ENCODE measurements at places on chromosomes 5 and 9.

DNA sequence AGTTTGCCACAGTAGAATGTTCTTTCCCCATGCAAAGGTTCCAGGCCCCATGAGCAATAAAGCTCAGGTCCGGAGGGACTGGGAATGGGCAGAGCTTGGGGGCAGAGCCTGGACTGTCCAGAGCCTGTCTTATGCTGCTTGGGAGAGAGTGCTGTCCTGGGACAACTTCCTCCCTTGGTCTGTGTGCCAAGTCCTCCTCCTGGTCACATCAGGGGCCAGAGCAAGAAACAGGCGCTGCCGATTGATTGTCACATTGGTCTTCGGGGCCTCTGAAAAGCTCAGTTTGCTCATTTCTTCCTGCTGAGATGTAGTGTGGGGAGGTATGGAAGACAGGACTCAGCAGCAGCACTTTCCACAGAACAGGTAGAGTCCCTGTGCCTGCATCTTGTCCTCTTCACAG is 54.0 kb upstream of the FCN1 start:
- DNase-seq = no peak

DNA sequence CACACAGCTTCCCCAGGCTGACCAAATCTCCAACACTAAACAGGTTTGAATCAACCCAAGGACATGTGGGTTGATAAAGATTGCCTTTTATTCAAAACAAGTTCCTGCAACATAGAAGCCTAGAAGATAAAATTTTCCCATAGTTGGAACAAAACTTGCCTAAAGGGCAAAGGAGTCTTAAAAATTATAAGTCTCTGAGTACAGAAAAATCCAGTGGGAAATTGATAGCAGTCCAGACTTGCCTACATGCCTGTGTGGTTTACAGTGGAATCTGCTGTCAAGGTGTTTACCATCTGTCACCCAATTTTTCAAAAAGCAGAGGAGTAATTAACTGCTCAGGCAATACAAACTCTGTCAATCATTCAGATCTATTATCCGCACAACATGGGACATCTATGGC is 168.2 kb downstream of the PPP2R2B start:
- no peak for DNase-seq

GRCh38 chr5:116025866-116026265 is 6.4 kb upstream of the ARL14EPL start:
- DNase-seq = no peak

DNA sequence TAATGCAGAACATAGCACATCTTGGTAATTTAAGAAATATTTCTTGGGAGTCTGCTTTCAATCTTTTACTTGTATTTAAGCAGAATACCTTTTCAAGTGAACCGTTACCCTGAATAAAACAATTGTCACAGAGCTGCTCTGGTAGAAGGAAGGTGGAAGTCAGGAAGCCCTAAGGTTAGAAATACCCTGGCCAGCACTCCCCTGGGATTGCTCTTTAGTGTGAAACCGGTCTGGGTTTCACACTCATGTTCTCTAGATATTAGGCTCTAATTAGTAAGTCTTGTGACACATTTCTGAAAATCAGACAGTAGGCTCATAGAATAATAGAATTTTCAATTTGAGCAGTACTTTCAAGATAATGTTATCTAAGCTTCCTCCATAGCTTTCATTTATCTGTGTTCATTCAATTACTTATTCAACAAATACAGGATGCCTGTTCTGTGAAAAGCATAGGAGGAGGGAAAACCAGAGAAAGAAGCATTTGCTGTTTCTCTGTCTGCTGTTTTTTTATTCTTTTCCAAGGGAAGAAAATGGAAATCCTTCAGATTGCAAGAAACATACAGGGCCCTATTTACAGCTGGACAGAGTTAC is 825.5 kb downstream of the TLR4 start:
- no peak for DNase-seq

DNA sequence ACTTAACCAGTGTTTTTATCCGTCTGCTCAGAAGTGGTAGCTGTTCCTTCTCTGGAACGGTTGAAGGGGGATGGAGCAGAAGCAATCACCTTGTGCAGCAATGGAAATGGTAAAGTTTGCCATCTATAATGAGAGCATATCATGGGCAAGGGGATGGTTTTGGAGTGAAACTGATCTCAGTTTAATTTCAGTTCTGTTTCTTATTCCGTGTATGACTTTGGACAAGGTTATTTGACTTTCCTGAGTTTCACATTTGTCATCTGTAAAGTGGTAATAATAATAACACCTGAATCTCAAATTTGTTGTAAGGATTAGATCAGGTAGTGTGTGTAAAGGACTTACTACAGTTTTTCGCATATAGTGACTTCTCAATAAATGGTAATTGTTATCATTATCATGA is 106.1 kb downstream of the PCSK1 start:
- no peak for DNase-seq

- no peak for DNase-seq
Measured at GRCh38 chr9:112562235-112562958, 75.8 kb downstream of the KIAA1958 start.

GRCh38 chr9:133107245-133107722 is 13.8 kb downstream of the RALGDS start:
- DNase-seq = no peak

- DNase-seq = no peak
Measured at GRCh38 chr5:128040927-128041326, 42.6 kb upstream of the SLC12A2 start.

DNA sequence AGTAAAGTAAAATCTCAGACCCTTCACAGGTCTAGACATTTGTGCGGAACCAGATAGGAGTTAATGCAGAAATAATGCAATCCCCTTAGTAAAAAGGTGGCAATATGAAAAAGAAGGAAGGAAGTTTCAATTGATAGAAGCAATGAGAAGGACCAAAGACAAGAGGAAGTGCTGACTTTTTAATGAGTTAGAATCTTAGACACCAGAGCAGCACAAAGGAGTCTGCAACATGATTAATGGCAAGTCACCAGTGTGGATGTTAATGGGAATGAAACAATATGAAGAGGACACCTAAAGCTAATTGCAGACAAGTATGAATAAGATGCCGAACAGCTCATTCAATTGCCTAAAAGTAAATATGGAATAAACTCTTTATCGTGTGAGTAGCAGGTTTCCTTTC is 50.9 kb downstream of the MEGF9 start:
- no peak for DNase-seq

GRCh38 chr5:127002390-127002789 is 28.0 kb downstream of the MARCHF3 start:
- DNase-seq = no peak

GRCh38 chr9:98038958-98039357 is 17.6 kb upstream of the NANS start:
- DNase-seq = no peak

DNA sequence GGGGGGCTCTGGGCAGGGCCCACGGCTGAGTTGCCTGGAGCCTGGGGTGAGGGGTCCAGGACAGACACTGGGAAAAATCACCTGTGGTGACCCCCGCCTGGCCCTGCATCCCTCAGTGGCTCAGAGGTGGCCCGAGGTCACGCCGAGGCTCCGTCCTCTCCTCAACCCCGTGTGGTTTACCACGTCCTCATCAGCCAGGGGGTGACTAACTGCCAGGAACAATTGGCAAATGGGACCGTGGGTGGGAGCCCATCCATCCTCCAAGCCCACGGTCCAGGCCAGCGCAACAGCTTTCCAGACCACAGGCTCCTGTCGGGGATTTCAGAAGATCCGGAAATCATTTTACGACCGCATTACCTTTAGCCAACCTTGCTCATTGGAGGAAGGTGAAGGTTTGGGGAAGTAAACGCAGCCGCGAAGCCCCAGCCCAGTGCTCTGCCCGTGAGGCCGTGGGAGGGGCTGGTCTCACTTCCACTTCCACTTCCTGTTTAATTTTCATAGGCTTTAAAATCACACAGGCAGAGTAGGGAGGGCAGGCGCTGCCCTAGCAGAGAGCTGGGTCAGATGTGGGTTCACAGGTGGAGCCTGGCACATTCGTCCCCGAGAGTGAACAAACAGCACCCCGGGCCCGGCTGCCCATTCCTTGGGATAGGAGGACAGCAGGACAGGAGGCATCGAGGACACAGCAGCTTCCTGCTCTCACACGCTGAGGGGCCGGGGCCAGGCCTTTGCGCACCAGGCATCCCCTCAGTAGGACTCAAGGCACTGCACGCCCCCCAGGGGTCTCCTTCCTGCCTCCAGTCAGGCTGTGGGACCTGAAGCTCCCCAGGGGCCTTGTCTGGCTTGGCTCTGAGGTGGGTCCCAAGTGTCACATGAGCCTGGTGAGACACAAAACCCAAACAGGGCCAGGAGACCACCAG is 19.8 kb upstream of the SLC9A3 start:
- DNase-seq = no peak

GRCh38 chr9:90107040-90107725 is 502.4 kb downstream of the GADD45G start:
- DNase-seq = no peak

GRCh38 chr5:156526081-156526925 is 199.3 kb downstream of the SGCD start:
- no peak for DNase-seq

DNA sequence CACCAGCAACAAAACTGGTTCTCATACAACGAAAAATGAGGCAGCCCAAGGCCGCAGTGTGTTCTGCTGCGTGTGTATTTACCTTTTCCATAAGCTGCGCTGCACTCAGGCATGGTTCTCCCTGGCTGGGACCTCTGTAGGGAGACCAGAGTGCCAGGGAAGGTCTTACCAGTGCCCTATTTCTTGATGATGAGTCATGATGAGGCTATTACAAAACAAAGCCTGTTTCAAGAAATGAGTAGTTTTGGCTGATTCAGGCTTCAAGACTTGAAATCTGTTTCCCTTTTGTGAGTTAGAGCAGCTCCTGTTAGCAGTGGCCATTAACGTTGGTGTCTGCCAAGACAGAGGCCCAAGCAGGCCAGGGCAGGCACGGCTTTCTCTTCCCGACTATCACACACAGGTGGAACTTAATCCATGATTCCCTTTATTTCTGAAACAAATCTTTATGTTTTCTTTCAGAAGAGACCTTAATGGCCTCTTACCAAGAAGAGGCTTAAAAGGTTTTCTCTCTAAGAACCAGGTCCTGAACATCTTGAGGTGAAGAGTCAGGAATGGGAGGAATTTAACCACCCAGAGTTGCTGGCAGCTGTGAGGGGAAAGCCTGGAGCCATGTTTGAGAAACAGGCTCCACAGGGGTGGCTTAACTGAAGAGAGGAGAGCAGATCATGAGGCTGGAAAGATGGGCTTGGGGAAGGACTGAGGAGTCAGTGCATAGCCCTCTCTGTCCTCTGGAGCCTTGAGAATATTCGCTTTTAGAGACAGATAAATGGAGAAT is 41.4 kb upstream of the TIFAB start:
- DNase-seq = no peak

- peak; percentile 13 for DNase-seq
Measured at GRCh38 chr5:143054480-143054941, 284.3 kb downstream of the ARHGAP26 start.

GRCh38 chr5:109196087-109196822 is 213.5 kb downstream of the PJA2 start:
- DNase-seq = no peak

- no peak for DNase-seq
Measured at GRCh38 chr9:98506422-98507054, 202.2 kb downstream of the GABBR2 start.

DNA sequence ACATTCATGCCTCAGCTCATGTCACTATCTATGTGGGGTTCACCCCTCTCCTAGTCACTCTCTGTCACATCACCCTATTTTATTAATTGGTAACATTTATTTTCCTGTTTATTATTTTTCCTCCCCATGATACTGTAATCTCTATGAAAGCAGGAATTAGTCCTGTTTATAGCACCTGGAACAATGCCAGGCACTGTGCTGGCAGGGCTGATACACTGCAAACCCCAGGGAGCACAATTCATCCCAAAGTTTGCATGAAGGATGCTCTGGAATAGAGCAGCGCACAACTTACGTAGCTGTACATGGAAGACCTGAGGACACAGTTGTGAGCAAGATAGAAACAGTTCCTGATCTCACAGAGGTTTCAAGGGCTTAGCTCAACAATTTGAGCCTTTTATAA is 103.2 kb downstream of the NSG2 start:
- no peak for DNase-seq

DNA sequence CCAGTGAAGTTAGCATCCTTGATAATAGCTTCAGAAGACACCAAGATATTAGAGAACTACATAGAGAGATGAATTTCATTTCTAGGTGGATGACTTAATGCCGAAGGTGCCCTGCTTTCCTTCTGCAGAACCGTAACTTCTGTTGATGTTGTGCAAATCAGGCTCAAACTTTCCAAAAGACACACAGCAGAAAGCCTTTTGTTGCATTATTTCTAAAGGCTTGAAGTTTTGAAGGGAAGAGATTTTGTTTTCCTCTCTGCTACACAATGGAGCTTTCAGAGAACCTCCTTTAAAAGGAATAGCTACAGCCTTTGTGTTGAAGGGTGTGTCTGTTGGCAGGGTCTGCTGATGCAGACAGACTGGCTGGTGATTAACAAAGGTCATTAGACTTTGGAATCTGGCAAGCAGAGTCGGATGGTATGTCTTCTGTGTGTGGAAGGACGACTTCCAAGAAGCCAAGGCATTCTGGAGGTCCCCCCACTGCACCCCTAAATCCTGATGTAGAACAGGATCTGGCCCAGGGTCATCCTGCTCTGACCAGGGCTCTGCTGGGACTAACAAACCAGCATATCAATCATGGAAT is 57.8 kb downstream of the ZNF462 start:
- no peak for DNase-seq

DNA sequence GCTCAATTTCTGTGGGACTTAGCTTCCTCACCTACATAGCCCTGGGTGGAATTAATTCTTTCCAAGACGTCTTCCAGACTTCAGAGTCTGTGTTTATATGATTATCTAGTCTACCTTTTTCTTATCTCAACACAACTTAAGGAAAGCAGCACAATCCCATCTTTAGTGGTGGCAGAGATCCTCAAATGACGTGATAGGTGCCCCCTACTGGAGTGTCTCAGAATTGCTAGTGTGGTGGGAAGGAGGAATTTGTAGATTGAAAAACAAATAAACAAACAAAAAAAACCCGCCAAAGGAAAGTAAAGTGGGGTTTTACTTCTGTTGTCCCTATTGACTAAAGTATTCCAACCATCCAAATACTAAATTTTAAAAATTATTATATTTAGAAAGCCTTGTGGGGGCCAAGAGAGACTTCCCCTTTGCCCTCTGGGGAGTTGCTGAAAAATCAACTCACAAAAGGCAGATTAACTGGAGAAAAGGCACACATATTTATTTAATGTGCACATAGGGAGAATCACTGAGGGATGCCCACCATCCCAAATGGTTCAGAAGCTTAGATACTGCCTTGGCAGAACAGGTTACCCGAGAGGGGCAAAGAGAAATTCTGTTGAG is 283.3 kb downstream of the TMEM167A start:
- peak; percentile 13 for DNase-seq

DNA sequence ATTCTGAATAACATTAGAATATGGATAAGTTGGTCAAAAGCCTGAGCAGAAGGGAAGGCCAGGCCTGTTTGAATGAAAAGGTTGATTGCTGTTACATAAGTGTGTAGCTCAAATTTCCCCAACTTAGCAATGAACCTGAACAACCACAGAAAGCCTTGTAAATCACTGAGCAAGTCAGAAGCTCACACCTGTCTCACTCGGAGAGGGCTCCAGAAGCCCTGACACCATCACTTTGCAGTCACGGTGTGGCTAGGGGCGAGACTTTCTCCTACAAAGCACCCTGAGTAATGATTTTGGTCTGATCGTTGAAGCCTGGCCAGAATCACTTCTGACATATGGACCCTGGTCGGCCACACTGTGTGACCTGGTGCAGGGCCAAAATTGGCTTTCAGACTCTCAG is 62.0 kb downstream of the MTX3 start:
- DNase-seq = no peak

GRCh38 chr5:502325-503079 is 21.7 kb downstream of the SLC9A3 start:
- DNase-seq = no peak

Measured in activated T-helper 9 cell treated with anti-CD3 and anti-CD28 coated beads, Interleukin-2, amount 50 U/mL, for 16 hours (primary cell).